ENCODE measurements at places on chromosomes 7 and 10. TPM values are rescaled to one million over a fixed set of nuclear protein-coding genes. Genes with fewer than 3 reads are reported as not detected.

- DNase-seq: no peak
Measured at GRCh38 chr10:91022390-91022789, 101.5 kb upstream of the ANKRD1 start.

GRCh38 chr10:62384057-62384446 is 9.9 kb downstream of the ZNF365 start:
- peak; percentile 81 for DNase-seq

DNA sequence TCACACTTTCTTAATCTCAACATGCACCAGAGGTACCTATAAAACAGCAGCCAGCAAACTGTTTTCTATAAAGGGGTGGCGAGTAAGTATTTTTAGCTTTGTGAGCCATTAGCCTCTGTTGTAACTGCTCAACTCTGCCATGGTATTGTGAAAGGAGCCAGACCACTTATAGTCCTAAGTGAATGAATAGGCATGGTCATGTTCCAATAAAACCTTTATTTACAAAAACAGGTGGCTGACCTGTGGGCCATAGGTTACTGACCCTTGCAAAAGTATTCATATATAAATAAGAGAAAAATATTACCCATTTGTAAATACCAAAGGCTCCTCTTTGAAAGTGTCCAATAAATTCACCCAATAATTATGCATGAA is 50.3 kb downstream of the ICA1 start:
- DNase-seq: no peak

DNA sequence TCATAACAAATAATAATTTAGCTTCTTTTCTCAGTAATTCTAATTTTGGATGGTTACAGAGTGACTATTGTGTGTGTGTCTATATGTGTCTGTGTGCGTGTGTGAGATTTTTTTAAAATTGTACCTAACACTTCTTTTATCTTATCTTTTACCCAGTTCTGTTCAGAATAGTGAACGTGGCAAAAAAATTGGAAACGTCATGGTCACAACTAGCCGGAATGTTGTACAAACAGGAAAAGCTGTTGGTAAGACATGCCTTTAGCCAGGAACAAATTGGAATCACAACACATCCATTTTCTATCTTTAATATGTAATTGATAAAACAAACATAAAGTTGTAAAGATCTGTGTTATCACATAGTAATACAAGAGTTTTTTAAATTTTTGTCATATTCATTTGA is 85.4 kb downstream of the AVL9 start:
- no peak for DNase-seq

DNA sequence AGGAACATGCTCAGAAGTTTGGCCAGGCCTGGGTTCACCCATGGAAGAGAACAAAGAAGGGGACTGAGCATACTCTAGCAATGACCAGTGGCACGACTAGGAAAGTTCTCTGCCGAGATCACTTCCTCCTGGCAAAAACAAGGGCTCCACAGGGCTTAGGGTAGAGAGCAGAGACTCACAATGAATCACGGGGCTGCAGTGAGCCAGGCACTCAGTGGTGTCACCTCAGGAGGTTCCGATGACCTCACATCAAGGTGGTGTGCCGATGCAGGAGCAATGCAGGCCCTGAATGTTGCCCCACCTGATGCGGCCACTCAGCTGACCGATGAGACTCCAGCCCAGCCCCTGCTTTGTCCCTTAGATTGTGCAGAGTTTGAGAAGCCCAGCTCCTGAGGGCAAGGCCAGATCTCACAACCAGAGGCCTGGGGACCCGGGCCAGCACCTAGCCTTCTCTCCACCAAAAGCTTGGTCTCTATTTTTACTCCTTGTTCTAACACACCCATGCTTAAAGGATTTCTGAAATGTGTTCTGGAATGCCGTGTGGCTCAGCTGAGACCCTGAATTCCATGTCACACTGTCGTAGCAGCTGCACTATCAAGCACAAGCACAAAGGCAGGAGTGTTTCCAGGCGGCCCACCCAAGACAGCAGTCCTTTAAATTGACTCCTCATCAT is 60.9 kb downstream of the COBL start:
- no peak for DNase-seq

- no peak for DNase-seq
Measured at GRCh38 chr7:67738145-67738544, 741.5 kb downstream of the TYW1 start.

DNA sequence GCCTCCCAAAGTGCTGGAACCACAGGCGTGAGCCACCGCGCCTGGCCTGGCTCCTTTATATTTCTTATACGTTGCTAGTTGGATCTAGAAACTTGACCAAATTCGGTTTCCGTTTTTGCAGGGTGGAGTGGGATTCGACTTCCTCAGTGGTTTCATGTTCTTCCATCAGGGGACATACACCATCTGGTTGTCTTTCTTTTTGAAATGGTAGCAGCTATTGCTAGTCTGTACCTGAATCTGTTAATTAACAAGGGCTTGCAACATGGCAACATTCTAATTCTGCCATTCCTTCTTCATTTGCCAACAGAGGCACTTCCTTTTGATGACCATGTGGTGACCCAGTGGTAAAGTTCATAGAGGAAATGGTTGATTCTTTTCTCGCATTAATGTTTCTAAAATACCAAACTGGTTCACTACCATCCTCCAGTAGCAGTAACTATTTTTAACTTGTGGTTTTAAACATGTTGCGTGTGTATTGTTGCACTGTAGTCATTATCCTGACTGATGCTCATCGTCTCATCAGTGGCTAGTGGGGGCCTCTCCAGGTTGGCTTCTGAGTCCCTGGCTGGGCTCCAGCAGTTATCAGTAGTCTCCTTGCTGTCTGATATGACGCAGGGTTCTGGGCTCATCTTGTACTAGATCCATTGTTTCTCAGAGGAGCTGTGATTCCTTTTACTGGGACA is 159.2 kb downstream of the RGS10 start:
- DNase-seq: no peak

ZEB1 gene
- 38.0 TPM for total RNA-seq

DNA sequence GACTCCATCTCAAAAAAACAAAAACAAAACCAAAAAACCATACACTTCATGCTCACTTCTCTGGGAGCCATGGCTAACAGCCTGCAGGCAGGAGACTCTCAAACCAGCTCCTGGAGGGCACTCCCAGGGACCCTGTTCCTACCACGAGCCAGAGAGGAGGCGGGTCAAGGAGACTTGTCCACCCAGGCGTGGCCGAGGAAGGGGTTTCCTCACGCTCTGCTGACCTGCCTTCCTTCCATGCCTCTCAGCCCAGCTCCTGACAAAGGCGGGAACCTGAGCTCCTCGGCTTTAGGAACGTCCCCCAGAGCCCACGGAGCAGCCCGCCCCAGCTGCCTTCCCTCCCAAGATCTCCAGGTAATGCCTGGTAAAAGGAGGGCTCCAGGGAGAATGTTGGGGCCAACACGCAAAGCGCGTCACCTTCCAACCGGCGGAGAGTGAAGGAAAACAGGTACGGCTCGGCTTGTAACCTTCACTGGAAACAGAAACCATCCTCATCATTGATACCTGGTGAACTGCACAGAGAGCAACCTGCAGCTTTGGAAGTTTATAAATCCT is 9.5 kb downstream of the GPR146 start:
- DNase-seq: no peak

- no peak for DNase-seq
Measured at GRCh38 chr10:35140727-35141126, 14.1 kb downstream of the CREM start.

DNA sequence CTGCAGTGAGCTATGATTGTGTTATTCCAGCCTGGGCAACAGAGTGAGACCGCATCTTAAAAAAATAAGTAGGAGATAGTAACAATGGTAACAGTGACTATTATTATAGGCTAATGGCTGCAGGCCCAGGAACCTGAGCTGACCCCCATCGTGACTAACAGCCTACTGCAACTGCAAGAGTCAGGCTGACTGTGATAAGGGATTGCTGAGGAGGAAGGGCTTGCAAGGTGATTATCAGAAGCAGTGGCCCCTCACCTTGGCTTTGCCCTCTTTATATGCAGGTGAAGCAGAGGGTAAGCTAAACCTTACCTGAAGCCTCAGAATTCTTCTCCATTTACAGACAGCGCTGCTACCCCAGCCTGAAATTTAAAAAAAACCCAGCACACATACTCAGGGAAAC is 83.9 kb upstream of the SDK1 start:
- DNase-seq: no peak

DNA sequence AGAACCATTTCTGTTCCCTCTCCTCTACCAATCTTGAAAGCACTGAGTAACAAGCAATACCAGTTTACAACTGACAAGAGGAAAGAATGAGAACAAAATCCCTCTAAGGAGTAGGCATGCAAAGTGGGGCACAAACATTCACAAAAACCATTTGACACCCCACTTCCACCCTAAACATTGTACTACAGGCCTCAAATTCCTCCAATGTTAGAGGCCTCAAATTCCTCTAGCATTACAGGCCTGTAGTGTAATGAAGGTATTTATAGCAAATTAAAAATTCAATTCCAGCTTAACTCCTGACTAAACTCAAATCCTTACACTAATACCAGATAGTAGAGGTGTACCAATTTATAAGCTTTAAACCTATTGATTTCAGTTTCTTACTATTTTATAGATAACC is 85.4 kb downstream of the SIRT1 start:
- no peak for DNase-seq

DNA sequence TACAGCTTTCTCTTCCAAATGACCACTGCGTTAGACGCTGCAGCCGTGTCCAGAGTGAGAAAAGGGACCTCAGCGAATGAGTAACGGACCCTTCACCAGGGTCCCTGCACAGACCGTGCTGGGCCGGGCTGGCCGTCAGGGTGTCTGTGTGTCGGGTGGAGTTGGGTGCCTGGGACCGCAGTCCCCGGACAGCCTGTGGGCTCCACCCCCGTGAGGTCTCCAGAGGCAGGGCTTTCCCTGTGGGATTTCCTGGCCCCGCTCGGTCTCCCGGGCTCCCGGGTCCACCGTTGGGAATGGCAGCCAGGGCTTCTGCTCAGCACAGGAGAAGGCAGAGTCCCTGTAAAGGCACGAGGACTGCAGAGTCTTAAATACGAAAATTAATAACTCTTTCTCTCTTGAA is 509.7 kb downstream of the TCERG1L start:
- DNase-seq: no peak

- no peak for DNase-seq
Measured at GRCh38 chr10:71179382-71179781, 33.0 kb upstream of the UNC5B start.

DNA sequence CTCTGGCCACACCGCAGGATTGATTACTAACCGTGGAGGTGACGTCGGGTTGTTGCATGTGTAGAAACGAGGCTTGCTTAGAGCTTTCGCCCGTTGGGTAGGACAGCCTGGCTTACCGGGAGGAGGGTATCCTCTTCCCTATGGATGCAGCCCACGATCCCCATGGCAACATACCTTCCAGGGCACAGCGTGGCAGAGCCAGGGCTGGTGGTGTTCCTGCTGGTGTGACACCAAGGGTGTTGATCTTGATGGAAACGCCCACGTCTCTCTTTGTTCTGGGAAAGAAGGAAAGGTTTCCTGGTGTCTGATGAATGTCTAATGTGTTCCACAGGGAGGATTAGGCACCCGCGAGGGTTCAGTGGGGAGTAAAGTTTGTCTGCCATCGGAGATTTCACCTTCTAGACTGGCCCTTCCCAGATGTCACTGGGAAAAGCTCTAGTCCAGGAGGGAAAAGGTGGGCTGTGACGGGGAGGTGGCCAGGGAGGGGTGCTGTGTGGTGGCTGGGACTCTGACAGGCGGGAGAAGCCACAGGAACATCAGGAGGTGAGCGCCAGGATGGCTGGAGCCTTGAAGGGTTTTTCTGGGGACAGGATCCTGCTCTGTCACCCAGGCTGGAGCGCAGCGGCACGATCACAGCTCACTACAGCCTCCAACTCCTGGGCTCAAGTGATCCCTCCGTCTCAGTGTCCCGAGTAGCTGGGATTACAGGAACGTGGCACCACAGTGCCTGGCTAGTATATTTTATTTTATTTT is 102.1 kb downstream of the CUX1 start:
- DNase-seq: no peak

TET1 gene
- total RNA-seq: 0.44 TPM

- DNase-seq: no peak
Measured at GRCh38 chr10:37747081-37747480, 110.3 kb downstream of the ZNF248 start.

DNA sequence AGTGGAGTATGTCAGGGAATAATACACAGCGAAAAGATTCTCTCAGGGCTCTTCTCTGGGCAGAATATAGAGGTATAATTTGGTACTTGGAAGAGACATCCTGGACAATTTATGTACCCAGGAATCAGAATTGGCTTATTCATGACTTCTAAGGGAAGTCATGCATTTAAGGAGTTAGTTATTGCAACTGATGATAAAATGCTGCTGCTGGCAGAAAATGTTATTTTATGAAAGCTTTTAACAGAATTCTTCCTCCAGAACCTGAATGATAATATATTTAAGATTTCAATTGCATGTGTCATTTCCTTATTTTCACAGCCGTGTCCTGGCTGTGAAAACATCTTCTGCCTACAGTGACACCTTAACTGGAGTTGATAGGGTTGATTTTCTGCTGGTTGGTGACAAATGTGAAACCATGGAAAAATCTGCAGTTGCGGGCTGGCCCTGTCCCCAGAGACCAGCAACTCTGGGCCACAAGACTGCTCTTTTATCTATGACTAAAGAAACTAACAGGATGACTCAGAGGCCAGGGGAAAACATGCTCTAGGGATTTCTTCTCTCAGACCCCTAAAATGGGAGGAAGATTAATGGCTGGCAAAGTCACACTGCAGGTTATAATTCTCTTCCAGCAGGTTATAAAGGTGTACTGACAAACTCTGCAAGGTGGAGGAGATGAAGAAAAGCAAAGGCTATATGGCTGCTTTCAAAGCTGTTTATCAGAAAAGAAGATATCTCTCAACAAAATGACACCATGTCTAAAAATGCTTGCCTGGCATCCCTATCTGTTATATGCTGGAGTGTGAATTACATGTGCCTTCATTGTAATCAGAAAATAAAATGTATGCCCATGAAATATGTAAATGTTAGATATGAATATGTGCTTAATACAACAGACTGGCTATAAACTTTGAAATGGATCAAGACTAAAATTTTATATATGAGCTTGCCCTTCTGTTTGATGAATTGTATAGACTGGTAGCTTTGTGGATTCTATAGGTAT is 12.1 kb upstream of the TRUB1 start:
- DNase-seq: no peak

DNA sequence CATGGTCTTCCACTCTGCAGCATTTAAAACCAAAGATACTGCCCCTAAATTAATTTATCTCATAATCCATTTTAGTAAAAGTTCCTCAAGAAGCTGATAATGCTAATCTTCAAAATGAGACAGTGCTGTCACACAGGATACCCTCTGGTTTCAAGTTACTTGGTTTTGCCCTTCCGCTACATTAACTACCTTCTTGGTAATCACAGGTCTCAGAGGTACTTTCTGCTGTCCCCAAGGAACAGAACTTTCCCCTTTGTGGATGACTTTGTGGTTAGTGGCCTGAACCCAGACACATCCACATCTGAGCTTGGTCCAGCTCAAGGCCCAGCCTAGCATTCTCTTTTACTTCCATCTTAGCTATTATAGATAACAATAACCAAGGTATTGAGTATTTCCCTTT is 88.8 kb upstream of the TMEM26 start:
- no peak for DNase-seq

GRCh38 chr10:129956876-129957673 is 7.0 kb downstream of the EBF3 start:
- no peak for DNase-seq

GRCh38 chr7:13067036-13067435 is 379.6 kb downstream of the ARL4A start:
- no peak for DNase-seq

- no peak for DNase-seq
Measured at GRCh38 chr7:121000081-121000983, 11.8 kb downstream of the CPED1 start.

Data from CD8-positive, alpha-beta memory T cell (primary cell).